Cerebellar nuclear complex (tissue), 1 donor: ENCODE measurements at places on chromosomes 1 and 21.

GRCh38 chr1:24961961-24962861 is 32.1 kb upstream of the RUNX3 start:
- DNase-seq: no peak

- no peak for DNase-seq
Measured at GRCh38 chr1:90573736-90574135, 143.4 kb downstream of the BARHL2 start.

- DNase-seq: no peak
Measured at GRCh38 chr1:8047112-8047511, 21.0 kb upstream of the ERRFI1 start.

DNA sequence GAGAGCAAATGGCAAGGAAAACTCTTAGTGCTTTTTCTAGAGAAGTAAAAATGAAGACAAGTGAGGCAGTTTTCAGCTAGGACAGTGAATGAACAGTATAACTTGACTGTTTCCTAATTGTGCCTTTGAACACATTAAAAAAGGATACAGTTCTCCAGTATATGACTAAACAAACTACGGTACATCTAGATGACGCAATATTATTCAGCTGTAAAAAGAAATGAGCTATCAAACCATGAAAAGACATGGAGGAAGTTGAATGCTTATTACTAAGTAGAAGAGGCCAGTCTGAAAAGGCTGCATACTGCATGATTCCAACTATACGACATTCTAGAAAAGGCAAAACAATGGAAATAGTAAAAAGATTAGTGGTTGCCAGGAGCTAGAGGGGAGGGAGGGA is 206.3 kb downstream of the SIPA1L2 start:
- no peak for DNase-seq

GRCh38 chr21:45306832-45307571 is 19.3 kb upstream of the POFUT2 start:
- DNase-seq: no peak

DNA sequence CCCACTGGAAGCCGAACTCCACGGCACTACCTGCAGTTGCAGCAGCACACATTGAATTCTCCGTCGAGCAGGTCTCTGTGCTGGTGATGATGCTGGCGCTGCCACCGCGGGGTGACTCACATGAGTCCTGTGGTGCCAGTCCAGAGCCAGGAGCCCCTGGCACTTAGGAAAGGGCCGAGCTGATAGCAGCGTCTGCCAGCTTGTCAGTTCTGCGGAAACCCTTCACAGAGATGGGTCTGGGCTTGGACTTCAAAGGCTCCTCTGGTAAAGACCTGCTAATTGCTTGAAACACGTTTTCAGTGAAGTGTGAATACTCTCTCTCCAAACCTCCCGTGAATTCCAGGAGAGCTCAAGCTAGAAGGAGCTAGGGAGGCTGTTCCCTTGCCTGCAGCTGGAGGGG is 92.2 kb downstream of the GRIK3 start:
- DNase-seq: no peak

- DNase-seq: no peak
Measured at GRCh38 chr1:49306507-49307070, 529.9 kb upstream of the BEND5 start.

DNA sequence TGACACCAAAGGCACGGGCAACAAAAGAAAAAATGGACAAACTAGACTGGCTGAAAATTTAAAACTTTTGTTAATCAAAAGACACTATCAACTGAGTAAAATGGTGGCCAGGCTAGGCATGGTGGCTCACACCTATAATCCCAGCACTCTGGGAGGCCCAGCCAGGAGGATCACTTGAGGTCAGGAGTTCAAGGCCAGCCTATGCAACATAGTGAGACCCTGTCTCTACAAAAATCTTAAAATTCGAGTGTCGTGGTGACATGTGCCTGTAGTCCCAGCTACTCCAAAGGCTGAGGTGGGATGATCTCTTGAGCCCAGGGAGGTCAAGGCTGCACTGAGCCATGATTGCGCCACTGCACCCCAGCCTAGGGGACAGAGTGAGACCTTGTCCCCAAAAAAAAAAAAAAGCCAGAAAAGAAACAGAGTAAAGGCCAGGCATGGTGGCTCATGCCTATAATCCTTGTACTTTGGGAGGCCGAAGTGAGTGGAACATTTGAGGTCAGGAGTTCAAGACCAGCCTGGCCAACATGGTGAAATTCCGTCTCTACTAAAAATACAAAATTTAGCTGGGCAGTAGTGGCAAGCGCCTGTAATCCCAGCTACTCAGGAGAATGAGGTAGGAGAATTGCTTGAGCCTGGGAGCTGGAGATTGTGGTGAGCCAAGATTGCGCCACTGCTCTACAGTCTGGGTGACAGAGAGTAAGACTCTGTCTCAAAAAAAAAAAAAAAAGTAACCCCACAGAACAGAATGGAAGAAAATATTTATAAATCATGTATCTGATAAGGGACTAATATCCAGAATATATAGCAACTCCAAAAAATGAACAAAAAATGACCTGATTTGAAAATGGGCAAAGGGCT is 8.0 kb downstream of the TUT4 start:
- no peak for DNase-seq

- DNase-seq: no peak
Measured at GRCh38 chr1:112247961-112248360, 148.1 kb upstream of the CTTNBP2NL start.

- DNase-seq: no peak
Measured at GRCh38 chr1:159864262-159864661, 1.8 kb upstream of the VSIG8 start.

- no peak for DNase-seq
Measured at GRCh38 chr1:117794073-117794472, 135.3 kb downstream of the GDAP2 start.

- no peak for DNase-seq
Measured at GRCh38 chr1:160876311-160876710, 8.7 kb downstream of the ITLN1 start.

DNA sequence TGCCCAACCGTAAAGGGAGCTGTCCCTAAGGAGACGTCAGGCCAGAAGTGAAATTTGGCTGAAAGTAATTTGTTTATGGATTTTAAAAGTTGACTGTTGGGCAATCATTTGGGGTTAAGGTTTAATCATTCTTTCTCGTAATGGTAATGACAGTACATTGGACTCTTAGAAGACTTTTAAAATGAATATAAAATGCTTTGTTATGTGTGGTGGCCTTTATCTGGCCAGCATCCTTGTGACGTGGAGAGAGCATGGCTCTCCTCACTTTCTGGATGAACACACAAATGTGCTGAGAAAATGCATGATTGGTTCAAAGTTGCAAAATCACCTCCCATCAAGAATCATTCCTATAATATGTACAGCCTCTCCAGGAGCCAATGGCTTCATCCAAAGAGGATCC is 160.2 kb downstream of the DHRS3 start:
- no peak for DNase-seq

GRCh38 chr1:70487910-70488665 is 77.0 kb downstream of the CTH start:
- no peak for DNase-seq

GRCh38 chr1:185960422-185961321 is 226.5 kb downstream of the HMCN1 start:
- DNase-seq: no peak

DNA sequence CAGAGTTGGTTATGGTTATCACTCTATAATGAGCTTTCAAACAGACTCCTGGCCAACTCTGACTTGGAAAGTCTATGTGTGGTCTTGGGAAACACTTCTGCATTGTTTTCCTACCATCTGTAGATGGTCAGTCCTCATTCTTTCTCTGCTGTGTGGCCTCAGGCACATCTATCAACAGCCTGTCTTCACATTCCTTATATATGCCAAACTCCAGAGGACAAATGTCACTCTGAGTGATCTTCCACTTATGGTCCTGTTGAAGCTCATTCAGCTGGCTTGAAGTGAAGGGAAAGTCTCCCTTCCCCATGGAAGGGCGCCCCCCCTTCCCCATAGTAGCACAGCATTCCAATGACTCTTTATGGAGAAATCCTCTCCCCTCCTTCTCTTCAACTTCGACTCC is 58.7 kb downstream of the VANGL2 start:
- DNase-seq: no peak

DNA sequence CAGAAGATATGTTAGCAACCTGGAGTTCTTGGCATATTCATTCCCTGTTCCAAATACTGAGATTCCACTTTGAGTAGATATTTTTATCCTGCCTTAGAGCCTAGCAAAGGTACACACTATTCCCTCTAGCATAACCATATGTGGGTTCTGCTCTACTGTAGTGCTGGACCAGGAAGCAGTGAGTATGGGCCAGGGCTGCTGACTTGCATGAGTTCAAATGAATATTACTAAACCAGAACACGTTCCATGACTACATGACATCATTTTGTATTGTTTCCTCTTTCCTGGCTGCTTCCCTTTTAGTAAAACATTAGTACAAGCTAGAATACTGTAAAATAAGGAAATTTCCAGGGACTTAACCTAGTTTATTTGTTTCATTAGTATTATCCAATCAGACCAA is 41.1 kb downstream of the TNFSF18 start:
- no peak for DNase-seq

DNA sequence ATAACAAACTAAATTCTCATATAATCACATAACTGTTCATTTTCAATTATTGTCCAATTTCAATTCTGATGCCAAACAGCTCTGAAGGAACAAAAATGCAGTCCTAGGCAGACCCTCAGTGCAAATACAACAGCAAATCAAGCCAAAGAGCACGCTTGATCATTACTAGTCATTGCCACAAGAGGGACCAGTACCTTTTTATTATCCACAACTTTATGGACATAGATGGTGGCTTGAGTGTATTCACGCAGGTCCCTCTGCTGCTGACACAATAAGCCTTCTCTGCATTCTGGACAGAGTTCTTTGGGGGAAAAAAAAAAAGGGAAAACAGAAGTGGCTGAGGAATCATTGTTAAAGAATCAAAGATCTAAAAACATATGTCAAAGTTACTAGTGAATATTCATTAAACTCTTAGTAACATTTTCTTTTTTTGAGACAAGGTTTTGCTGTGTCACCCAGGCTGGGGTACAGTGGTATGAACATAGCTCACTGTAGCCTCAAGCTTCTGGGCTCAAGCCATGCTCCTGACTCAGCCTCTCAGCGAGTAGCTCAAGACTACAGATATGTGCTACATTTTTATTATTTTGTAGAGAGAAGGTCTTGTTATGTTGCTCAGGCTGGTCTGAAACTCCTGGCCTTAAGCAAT is 34.3 kb upstream of the RAP1GAP start:
- no peak for DNase-seq

DNA sequence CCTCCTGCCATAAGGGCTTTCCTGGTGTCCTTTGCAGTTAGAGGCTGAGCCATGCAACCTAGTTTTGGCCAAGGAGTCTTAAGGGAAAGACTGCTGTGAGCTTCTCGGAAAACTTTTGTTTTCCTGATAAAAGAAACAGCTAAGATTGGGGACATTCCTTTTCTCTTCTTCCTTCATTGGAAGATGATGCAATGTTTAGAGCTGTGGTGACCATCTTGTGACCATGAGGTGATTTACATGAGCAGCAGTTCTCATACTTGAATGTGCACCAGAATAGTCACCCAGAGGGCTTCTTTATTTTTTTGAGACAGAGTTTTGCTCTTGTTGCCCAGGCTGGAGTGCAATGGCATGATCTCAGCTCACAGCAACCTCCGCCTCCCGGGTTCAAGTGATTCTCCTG is 20.4 kb upstream of the SMAP2 start:
- DNase-seq: no peak

DNA sequence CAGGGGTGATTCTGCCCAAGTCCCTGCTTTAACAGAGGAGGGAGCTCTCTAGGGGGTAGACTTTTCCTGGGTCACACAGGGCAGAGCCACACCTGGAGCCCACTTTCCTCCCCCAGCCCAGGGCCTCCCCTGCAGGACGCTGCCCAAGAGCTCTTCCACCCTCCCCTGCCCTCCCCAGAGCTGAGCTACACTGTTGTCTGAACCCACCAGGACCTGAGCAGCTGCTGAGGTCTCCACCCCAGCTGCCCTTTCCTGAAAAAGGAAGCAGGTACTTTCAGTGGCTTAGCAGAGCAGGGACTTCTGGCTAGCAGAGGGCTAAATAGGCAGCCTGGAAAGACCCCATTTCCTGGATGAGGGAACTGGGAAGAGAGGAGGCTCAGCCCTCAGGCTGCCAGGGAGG is 169.3 kb upstream of the ETV3 start:
- no peak for DNase-seq

- no peak for DNase-seq
Measured at GRCh38 chr1:92037400-92037799, 7.6 kb downstream of the EPHX4 start.

DNA sequence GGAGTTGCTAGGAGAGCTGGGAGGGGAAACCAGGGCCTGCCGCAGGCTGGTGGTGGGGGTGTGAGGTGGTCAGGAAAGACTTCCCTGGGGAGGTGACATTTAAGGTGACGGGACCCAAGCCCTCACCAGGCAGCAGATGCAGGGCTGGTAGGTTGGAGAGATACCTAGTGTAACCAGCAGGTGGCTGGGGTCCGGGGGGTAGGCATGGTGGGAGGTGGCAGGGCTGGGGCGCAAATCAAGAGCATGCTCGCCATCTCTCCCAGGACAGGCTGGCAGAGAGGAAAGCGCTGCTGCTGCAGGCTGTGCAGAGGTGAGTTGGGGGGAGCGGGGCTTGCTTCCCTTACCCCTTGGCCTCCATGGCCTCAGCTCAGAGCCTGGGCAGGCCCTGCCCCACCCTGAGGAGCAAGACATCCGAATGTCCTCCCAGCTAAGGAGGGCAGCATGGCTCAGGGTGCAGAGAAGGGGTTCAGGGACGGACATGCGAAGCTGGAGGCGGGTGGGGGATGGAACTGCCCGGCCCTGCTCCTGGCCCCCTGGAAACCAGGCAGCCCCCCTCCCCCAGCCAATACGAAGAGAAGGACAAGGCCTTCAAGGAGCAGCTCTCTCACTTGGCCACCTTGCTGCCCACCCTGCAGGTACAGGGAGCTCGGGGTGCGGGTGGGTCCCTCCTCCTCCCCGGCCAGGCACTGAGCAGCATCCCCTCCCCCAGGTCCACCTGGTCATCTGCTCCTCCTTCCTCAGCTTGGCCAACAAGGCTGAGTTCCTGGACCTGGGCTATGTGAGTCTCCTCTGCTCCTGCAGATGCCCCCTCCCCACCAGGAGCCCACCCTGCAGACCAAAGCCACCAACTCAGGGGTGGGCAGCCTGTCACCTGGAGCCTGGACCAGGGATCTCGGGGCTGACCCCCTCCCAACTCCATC is 4.0 kb downstream of the RNF207 start:
- no peak for DNase-seq

- no peak for DNase-seq
Measured at GRCh38 chr1:24503059-24503751, 569 bp downstream of the RCAN3 start.

DNA sequence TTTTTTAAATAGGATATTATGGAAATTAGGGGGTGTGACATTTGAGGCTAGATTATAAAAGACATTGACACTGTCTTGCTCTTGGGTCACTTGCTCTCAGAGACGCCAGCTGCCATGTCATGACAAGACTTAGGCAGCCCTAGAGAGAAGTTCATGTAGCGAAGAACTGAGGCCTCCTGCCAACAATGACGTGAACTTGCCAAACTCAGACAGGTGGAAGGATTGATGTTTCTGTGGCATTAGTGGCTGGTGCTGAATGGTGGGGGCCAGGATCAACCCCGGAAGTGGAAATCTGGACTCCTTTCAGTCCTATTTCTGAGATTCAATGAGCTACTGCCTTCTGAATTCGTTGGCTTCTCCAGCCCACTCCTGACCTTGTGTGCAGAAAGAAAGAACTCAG is 14.7 kb downstream of the NCF2 start:
- no peak for DNase-seq

- DNase-seq: no peak
Measured at GRCh38 chr1:14511796-14512585, 86.5 kb upstream of the KAZN start.
